T-helper 2 cell (primary cell): ENCODE measurements at places on chromosomes 13 and 19.

DNA sequence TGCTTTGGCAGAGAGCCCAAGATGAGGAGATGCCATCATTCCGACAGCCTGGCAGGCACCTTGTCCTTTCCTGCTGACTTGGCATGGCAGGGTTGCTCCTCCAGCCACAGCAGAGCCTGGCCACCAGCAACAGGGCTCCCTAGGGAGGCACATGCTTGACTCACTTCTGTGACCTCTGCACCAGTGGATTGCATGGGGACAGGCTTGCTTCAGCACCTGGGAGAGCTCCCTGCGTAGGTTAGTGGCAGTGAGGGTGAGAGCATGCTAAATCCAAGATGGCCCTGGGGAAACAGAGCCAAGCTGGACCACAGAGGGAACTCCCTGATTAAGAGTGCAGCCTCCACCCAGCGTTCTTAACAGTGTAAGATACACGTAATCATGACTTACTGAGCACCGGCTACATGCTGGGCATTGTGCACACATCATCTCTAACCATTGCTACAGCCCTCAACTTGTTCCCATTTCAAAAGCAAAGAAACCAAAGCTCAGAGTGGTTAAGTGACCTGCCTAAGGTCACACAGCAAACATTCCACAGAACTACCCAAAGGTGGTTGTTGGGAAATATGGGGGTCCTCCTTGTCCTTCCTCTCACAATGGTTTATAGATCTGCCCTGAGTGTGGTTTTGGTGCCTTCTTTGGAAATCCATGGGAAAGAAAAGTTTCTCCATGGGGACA is 116.6 kb upstream of the UQCRFS1 start:
- DNase-seq, result no peak

- DNase-seq, result no peak
Observed at GRCh38 chr13:78719367-78719766, 60.4 kb upstream of the OBI1 start.

- peak; percentile 84 for DNase-seq
Observed at GRCh38 chr13:41060724-41061074, 610 bp upstream of the WBP4 start.

DNA sequence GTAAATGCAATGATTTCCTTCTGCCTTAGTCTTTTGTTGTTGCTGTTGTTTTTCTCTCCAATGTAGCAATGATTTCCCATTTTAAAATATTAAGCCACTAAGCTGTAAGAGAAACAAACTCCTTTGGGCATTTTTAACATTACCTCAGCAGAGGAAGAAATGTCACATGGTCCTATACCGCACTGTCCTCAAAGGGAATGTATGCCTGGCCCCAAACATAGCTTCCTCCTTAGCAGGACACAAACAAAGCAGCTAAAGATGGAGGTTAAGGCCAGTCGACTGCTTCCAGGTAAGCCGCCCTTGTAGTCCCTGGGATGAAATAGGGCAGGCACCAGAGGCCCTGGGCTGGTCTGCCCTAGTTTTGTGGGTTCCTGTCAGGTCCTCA is 249.0 kb downstream of the TSHZ3 start:
- no peak for DNase-seq

DNA sequence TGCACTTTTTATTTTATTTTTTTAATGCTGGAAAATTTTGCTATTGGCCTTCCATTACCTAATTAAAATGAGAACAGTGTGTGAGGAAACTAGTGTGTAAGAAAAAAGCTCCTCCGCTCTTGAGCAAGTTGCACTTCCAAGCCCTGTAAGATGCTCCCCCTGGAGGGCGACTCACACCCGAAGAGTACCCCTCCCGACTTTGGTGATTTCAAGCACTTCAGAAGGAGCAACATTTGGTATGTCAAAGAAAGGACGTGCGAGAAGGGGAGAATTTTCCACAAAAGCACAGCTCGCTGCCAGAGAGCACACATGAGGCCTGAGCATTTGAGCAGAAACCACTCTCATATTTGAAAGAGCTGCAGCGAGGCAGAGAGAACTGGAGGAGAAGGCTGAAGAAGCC is 504.4 kb downstream of the FGF9 start:
- DNase-seq, result no peak

GRCh38 chr13:35784286-35784951 is 307.9 kb upstream of the MAB21L1 start:
- no peak for DNase-seq

- DNase-seq, result no peak
Observed at GRCh38 chr19:28010656-28011055, 1202.3 kb downstream of the UQCRFS1 start.

GRCh38 chr19:51766461-51766860 is 5.5 kb downstream of the FPR2 start:
- no peak for DNase-seq

DNA sequence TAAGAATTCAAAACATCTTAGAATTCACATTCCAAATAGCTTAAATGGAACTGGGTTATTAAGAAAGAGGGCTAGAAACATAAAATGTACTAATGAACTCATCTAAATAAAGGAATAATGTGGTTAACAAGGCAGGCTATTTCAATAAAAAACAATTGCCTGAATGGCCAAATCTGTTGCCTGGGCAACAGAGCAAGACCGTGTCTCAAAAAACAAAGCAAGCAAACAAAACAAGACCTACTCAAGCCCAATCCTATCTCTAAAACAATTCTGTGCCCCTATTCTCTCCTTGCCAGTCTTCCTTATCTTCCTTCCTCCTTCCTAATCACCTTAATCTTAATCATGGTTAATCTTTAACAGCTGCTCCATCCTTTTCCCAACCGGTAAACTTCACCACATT is 12.1 kb downstream of the IGFL1 start:
- DNase-seq, result no peak

- DNase-seq, result no peak
Observed at GRCh38 chr13:40241125-40241798, 425.2 kb downstream of the FOXO1 start.

GRCh38 chr19:47658431-47659348 is 49.8 kb downstream of the BICRA start:
- DNase-seq, result no peak

GRCh38 chr13:51249255-51249654 is 27.1 kb downstream of the FAM124A start:
- no peak for DNase-seq

GRCh38 chr19:54339646-54340358 is 840 bp upstream of the LILRA4 start:
- no peak for DNase-seq

- no peak for DNase-seq
Observed at GRCh38 chr13:35649162-35649561, 172.7 kb upstream of the MAB21L1 start.

DNA sequence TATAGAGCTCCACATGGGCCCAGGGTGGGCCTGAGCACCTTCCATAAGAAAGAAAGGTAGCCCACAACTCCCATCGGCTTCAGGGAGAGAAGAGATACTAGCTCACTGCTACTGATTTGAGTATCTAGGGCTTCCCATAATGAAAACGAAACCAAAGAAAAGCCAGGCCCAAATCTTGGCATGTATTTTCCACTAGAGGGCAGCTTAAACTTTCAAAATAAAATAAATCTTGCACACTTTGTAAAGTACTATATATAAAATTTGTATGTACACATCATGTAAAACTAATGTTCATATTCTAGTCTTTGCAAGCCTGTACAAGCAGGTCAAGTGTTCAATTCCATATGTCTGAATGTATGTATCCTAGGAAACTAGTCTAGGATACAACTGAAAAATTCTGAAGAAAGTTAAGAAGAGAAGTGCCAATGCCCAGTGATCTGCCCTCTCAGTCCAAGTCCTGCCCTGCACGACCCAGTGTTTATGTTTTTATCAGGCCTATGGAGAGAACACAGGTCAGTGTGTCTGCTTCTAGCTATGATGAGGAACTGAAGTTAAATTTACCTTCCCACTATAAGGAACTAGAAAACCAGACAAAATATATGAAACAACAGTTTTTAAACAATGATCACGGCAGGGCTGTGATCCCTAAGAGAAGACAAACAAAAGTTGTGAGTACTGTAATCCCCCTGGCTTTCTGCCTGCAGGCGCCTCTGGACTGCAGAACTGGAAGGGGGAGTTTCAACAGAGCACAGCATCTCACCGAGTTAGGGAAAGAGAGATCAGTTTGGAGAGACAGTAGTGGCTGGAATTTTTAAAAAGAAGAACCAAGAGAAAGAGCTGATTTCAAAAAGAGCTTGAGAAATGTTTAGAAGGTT is 475.7 kb downstream of the UQCRFS1 start:
- DNase-seq, result no peak

DNA sequence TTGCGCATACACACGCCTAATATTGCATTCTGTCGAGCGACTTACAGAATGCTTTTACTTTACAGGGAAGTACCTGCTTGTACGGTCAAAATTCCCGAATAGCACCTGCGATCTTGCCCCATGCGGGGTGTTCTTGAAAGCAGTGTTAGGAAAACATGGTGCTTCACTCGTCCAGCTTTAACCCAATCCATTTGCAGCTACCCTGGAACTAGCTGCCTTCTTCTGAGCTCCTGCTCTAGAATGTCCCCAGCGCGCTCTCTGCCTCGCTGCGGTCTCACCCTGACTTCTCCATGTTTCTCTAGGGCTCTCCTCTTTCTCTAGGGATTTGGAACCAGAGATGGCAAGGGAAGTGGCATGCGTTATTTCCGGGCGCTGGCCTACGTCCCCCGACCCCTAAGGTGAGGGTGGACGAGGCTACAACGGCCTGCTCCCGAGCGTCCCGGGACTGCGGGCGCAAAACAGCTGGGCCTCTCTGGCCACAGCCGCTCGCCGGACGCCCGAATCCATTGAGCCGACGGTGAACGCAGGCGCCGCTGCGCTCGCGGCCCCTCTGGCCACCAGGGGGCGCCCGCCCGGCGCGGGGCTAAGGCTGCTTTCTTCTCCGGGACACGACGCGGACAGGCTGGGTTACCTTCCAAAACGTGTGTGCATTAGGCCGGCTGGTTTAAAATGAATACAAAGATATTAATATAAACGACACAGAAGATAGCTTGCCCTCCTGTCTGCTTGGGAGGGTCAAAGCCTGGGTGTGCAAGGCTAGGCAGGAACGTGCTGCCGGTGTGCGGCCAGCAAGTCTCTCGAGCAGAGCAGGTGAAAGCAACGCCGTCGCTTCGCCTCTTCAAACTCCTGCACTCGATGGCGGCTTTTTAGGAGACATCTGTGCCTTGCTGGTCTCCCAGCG is 1.8 kb upstream of the SPRY2 start:
- peak; percentile 43 for DNase-seq

GRCh38 chr19:2446381-2446780 is 10.4 kb downstream of the LMNB2 start:
- no peak for DNase-seq

- DNase-seq, result peak; percentile 95
Observed at GRCh38 chr13:113584205-113584869, at the start of gene TFDP1. Gene TFDP1 (plus strand): TSS chr13:113584753. CDS start chr13:113585838, 1,085 bp downstream.

DNA sequence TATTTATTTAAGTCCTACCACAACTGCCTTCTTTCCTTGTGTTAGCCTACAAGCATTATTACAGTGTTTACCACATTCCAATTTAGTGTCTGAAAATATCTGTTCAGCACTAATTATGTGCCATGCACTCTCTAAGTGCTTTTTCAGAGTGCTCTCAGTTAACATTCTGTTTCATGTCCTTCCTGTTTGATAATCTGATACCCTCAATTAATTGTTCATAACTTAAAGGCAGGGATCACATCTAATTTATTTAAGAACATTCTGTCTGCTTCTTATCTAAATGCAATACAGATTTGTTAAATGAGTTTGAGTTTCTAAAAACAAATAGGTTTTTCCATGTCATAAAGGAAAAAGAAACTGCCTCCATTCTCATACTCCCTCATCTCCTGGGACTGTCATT is 649.6 kb upstream of the ATXN8OS start:
- DNase-seq, result no peak

GRCh38 chr13:101331731-101332130 is 84.6 kb downstream of the NALCN start:
- DNase-seq, result no peak

DNA sequence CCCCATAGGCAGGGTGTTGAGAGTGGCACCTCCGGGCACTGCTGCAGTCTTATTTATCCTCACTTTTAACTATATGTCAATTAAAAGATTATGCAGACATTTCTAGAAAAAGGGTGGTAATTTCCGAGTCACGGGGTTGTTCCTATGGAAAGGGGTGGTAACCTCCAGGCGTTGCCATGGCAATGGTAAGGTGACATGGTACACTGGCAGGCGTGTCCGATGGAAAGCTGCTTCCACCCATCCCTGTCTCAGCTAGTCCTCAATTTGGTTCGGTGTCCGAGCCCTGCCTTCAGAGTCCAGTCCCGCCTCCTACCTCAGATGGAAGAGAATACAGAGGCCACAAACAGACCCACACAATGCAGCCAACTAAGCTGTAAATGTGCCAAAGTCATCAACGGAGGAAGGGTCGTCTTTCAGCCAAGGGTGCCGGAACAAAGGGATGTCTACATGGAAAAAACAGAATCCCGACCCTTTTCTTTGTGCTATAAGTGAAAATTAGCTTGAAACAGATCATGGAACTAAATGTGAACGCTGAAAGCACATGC is 72.6 kb upstream of the C13orf46 start:
- DNase-seq, result no peak

DNA sequence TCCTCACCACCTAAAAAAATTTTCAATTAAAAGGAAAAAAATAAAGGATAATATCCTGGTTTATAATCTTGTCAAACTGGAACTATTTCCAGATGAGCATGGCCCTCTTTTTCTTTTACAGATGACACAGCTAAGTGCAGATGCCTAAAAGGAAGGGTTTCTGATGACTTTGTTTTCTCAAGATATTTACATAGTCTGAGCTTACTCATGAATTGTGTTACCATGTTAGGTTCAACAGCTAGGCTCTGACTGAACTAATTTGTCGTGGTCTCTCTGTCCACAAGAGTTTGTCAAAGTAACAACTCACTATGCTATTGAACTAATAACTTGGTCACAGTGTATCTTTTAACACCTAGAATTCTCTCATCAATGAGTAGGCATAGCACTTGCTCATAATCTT is 780.8 kb downstream of the GPC5 start:
- no peak for DNase-seq

GRCh38 chr19:38975214-38975860 is at the start of gene FBXO17:
Gene FBXO17 (minus strand): TSS chr19:38975742. CDS start chr19:38950319, 25,423 bp downstream.
- no peak for DNase-seq

GRCh38 chr13:77620138-77620537 is 77.3 kb upstream of the SLAIN1 start:
- DNase-seq, result no peak

GRCh38 chr13:80962855-80963254 is 621.9 kb upstream of the SPRY2 start:
- no peak for DNase-seq

DNA sequence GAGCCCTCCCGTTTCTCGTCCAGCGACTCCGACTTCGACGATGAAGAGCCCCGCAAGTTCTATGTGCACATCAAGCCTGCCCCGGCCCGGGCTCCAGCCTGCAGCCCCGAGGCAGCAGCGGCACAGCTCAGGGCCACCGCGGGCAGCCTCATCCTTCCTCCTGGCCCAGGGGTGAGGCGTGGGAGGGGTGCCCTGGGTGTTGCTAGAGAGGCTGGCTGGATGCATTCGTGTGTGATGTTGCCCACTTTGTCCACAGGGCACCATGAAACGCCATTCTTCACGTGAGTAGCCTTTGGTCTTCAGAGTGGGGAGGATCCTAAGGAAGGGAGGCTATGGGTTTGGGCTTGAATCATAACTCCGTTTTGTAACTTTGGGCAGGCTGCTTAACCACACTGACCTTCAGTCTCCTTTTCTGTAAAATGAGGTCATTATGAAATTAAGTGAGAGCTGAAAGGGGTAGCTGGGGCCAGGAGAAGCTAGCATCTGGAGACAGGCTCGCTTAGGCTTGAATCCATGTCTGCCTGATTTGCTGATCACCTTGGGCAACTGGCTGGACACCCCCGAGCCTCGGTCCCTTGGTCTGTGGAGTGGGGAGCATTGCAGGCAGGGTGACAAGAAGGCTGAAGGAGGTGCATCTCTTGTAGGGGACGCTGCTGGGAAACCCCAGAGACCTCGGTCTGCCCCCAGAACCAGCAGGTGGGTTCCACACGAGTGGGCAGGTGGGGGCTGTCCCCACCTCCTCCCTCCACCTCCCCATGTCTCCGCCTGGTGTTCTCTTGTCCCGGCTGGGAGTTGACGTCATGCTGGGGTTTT is 18.7 kb upstream of the B3GNT3 start:
- DNase-seq, result no peak
